Stimulated activated CD4-positive, alpha-beta T cell treated with anti-CD3 and anti-CD28 coated beads, Interleukin-12 subunit alpha, Interleukin-12 subunit beta, amount 100 ng/mL, for 24 hours (primary cell): ENCODE measurements at places on chromosomes 5 and 9.

GRCh38 chr9:4986783-4987182, 1.7 kb downstream of the JAK2 start:
- DNase-seq: no peak

DNA sequence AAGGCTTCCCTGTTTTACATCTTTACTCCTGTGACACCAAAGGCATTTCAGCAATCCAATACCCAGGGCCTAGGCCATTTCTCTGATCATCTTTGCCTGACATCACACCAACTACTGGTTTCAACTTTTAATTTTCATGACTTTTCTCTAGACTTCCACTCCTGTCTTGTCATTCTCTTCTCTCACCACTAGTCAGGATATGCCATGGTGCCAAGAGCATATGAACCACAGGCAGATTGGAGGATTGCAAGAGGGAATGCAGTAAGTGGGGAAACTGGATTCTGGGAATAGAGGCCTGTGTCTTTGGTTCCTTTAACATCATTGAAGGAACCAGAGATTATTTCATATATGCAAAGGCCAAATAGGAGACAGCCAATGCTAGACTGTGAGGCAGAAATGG, 69.3 kb downstream of the ANKRD31 start:
- no peak for DNase-seq

- DNase-seq: no peak
Observed at GRCh38 chr9:19497276-19497675, 88.5 kb downstream of the ACER2 start.

DNA sequence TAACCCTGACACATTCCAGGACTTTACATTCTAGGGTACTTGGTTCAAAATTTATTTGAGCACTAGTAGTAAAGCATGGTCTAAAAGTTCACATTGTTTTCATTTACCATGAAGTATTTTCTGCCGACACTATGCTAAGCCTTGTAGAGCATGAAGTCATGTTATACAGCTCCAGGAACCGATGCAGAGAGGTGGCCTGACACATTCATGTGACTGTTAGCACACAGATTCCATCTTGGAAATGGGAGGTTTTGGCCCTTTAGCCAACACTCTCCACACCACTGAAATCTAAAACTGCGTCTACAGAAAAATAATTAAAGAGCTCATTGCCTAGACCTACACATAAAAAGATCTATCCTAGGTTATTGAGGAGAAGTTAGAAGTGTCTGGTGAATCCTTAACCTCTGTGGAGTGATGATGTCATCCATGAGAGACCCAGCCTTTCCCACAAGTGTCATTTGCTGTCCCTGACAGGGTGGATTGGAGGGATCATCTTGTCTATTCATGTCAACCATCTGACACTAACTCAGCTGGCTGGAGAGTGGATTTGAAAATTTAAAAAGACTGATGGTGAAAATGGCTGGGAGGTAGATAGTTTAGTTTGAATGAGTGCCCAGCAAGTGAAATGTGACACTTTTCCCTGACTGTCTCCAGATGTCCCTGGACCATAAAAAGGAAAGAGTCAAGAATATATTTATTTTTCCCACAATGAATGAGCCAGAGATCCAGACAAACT, 1.3 kb downstream of the RANBP3L start:
- no peak for DNase-seq
